ENCODE measurements at places on chromosomes 1 and 21.

DNA sequence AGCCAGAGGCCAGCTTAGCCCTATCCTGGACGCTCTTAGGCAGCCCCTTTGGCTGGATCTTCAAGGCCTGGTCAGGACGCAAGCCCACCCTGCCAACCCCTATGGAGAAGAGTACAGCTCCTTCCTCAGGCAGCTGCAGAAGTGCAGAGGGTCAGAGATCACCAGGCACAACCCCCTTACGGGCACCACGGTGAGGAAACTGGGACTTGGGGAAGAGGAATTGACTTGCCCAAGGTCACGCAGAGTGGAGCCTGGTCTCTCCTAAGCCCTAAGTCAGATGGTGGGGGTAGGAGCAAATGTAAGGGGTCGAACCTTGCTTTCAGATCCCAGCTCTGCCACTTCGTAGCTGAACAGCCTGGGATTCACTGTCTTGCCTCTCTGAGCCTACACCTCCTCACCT is 3.7 kb downstream of the E2F2 start:
- no peak for DNase-seq

DNA sequence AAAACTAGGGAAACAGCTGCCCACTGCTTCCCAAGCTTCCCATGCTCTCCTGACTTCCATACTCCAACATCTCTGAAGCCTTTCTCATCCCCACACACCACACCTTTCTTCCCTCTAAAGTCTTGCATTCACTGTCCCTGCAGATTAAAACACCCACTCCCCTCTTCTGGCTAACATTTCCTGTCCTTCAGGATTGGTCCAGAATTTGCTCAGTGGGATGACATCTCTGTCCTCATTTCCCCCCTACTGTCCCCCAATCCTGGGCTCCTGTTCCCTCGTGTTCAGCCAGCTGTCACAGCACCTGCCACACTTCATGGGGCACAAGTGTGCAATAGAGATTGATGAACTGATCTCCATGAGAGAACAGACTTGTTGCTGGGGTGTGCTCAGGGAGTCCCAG is 82.7 kb downstream of the KCND3 start:
- DNase-seq = no peak

DNA sequence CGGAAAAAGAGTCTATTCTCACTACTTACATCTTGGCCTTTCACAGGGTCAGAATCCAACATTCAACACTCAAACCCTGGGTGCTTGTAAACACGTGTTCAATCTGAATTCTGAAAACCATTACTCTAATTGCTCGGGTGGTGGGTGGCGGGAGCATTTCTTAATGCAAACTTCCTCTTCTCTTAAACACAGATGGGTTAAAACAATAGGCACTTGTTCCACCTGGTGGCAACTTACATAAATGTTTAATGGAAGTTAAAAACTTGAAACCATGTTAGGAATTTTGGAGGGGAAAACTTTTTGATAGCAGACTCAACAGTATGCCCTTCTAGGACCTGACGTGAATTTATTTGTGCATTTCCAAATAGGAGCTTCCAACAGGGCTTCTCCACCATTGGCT is 23.4 kb upstream of the TDRD10 start:
- DNase-seq = peak; percentile 10

- no peak for DNase-seq
Measured at GRCh38 chr1:32250893-32251716, at the start of gene LCK. TSS of gene LCK (plus strand) at chr1:32251265. CDS start at chr1:32274330, 23,065 bp downstream.

DNA sequence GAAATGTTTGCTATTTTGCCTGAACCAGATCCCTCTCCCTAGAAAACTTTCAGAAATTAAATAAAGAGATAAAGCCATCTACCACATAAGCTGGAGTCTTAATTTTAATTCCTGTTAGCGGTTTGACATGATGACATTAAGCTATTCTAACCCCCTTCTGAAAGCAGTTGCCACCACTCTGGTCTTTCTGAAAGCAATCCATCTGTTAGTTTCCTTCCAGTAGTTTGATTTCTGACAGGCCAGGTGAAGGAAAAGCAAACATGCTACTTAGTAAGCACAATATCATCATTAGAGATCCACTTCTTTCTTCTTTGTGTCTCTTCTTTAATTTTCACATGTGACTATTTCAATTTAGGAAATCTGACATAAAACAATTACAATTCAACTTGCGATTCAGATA is 39.9 kb downstream of the RGL1 start:
- no peak for DNase-seq

DNA sequence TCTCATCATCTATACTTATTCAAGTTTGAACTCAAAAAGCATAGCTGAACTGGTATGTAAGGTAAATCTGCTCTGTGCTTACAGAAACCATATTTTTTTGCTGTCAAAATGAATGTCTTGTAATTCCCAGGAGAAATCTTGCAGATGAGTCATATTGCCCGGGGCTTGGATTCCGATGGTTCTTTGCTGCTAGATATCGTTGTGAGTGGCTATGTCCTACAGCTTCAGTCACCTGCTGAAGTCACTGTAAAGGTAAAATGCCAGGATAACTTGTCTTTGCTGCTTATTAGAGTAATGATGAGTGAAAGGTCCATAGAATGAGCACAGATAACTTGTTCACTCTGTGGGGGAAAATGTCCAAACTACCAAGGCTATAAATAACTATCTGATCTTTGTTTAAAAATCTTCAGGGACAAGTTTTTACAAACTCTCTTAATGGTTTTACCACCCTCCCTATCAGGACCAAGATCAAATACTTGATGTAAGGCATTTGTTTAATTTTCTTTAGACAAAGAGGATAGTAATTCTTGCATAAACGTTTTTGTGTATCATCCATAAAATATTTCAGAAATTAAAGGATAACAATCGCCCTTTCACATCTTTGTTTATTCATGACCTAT is 222.3 kb downstream of the TPR start:
- DNase-seq = peak; percentile 75

DNA sequence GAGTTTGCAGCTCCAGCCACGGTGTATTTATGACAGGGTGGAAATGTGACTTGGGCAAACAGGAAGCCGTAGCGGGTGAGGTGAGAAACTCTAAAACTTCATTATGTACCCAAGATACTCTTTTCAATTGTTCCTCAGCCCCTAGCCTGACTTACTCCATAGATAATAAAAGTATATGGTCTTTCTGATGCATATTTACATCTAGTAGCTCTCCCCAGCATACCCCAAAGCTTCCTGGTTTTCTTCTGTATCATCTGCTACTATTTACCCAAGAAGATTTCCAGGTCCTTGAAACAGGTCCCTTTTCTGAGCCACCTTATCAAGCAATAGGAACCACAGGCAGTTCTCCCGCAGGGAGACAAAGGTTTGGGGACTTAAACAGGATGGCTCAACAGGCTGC is 201.5 kb upstream of the ESRRG start:
- DNase-seq = no peak

All from fibroblast of mammary gland (primary cell).